ENCODE measurements at places on chromosomes 16 and 17.
A peak's percentile ranks its signal among the peaks of the same experiment; 100 is the strongest.

- no peak for DNase-seq
These were observed 500 bp upstream of the KAT7 start for GRCh38 chr17:49787884-49788477.

DNA sequence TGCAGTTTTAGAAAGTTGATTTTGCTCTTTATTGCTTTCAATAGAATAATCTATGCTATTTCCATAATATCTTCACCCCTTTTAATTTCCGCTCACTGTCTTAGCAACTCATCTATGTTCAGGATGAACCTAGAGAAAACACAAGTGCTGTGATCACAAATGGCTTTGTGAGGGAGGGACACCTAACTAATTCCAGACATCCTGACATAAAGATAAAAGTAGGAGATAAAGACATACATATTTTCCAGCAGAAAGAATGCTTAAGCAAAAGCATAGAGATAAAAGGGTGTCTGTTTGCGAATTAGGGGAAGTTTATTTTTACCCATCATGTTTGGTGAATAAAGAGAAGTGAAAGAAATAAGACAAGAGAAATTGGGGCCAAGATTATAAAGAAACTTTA is 254.2 kb downstream of the KCNJ2 start:
- no peak for DNase-seq

DNA sequence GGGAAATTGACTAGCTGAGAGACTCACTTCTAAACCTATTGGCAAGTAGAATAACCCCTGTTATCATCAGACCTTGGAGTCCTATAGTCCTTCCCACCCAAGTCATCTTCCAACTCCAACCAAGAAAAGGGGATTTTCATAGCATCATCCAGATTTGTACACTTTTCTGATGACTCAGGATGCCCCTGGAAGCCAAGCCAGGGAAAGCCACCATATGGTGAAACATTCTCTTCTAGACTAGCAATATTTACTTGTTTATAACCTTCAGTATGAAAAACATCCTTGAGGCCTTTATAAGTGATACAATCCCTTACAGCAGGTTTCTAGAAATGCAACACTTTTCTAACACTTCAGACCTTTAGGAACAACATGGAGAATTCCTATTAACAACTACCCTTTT is 618.8 kb upstream of the CDH11 start:
- no peak for DNase-seq

- no peak for DNase-seq
These were observed 103.7 kb downstream of the NPIPB5 start for GRCh38 chr16:22614271-22614947.

DNA sequence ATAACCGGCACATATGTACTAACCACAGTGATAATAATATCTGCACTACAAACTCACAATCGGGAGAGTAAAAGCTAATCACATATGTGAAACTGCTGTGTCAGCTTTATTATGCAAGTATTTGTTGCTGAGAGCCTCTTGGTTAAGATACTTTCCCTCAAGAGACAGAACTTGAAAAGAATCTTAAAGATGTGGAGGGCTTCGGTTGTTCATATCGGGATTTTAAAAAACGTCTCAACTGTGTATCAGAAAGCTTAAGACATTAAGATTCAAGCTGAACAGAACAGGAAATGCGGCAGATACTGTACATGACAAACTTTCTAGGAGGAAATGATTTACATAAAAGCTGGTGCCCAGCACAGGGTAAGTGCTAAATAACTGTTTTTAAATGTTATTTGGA is 27.5 kb upstream of the HLF start:
- DNase-seq = peak; percentile 40

DNA sequence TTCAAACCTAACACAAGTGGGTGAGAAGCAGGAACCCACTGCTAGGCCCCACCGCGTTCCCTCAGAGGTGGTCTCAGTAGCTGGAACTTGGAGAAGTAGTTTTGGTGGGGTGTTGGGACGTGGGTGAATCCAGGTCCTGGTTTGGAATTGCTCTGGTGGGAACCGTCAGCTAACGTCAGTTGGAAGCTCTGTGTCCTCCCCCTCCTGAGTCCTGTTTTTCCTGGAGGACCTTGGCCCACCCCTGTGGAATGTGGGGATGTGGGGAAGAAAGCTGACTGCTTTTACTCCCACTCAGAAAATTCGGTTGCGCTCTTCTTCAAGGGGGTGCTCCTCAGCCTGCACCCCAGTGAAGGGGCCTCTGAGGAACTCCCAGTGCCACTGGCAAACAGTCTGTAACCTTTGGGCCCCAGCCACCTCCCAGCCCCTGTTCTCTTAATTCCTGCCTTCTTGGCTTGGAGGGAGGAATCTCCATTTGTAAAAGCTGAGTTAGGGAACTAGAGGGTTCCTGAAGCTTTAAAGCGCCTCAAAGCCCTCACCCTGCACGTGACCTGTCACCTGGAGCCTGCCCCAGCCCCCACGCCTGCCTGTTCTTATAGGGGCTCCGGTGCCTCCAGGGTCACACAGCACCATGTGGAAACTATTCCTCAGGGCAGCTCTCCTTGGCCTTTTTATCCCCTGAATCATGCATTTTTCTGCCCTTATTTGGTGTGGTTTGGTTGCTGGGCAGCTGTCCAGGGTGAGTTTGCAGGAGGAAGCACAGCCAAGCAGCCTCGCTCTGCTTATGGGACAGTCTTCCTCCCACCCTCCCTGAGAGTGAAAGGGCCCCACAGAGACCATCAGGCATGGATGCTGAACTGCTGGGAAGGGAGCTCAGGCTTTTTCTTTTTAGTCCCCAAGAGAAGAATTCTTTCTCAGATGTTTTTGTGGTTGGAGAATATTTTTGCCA is 16.2 kb upstream of the NAGLU start:
- no peak for DNase-seq

DNA sequence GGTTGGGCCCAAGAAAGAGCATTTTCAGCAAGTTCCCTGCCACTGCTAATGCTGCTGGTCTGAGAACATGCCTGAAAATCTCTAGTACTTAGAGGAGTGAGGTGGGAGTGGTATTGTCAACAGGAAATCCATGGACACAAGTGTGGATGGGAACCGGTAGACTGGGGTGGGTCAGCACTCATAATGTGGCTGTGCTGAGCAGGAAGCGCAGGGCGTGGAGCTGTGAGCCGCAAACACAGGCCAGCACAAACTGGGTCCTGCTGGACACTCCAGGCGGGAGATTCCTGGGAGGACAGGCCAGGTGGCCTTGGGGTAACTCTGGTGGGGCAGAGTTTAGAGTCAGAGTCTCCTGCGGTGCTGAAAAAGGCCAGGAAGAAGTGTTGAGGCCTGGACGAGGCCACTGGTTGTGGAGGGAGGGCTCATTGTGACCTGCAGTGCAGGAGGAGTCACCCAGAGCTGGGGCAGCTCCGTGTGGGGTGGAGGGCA is 62.6 kb downstream of the BANP start:
- DNase-seq = no peak
